ENCODE measurements at places on chromosomes 1 and 21.

DNA sequence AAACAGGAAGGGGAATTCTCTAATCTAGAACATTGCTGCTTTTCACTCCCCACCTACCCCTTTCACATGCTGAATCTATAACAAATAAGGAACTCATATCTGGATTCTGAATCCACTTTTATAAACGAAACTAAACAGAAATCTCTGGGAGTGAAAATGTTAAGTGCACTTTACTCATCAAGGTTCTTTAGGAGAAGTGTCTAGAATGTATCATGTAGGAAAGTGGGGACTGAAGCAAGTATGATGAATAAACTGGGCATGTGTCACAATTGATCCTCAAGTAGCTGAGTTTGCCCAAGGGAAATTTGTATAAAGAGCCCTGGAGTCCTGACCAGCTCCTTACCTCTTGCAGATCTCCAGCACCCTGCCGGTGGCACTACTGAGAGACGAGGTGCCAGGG, 19.8 kb downstream of the AVPR1B start:
- DNase-seq: no peak

- no peak for DNase-seq
Measured at GRCh38 chr1:204278958-204279357, 65.2 kb upstream of the GOLT1A start.

DNA sequence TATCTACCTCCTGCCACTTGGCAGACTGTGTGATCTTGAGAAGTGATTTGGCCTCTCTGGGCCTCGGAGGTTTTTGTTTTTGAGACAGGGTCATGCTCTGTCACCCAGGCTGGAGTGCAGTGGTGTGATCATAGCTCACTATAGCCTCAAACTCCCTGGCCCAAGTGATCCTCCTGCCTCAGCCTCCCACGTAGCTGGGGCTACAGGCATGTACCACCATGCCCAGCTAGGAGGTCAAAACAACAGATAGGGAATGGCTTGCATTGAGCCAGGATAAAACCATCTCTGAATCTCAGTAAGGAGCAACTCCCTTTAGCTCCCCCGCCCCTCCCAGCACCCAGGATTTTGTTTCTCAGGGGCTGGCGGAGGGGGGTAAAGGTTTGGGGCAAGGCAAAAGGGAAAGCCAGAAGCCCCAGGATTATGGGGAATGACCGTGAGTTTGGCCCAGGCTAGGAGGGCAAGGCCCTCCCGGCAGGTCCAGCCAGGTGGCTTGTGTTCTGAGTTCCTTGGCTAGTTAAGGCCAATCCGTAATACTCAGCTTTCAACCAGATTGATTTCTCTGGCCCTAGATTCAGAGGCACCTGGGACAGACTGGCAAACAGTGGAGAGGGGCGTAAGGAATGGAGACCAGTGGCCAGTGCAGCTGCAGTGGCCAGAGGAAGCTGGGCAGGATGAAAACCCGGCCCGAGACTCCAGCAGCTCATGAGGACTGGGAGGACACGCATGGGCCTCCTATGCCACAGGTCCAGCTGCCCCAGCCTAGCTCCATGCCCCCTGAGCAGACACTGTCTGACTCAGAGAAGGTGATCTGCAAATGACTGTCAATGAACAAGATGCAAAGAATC, 130.1 kb downstream of the DMRTB1 start:
- DNase-seq: no peak

GRCh38 chr1:94831641-94832040, 11.5 kb downstream of the SLC44A3 start:
- DNase-seq: no peak

GRCh38 chr1:53359934-53360276, 32.0 kb upstream of the LRP8 start:
- no peak for DNase-seq

DNA sequence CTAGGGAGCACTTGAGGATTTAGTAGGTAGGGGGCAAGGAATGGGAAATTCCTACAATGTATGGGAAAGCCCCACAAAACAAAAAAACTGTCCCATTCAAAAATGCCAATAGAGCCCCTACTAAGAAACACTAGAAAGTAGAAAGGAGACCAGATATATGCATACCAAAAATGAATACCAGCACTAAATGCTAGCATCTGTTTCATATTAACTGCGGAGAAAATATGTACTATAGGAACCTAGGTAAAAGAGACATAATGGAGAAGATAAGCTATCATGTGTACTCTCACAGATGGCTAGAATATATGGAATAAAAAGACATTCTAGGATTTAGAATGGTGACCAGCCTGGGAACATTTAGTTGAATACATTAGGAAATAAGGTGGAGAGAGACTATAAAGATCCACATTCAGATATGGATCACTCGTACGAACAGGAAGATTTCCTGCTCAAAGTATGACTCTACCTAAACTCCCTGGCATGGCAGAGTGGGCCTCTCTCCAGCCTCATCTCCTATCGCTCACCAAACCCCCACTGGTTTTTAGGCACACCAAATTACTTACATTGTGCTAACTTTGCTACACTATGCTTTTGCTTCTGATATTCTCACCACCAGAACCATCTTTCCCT, 18.3 kb downstream of the ZNHIT6 start:
- DNase-seq: no peak

Measured in pancreas (tissue), 10 donors.